ENCODE measurements at places on chromosomes 5 and 9.

DNA sequence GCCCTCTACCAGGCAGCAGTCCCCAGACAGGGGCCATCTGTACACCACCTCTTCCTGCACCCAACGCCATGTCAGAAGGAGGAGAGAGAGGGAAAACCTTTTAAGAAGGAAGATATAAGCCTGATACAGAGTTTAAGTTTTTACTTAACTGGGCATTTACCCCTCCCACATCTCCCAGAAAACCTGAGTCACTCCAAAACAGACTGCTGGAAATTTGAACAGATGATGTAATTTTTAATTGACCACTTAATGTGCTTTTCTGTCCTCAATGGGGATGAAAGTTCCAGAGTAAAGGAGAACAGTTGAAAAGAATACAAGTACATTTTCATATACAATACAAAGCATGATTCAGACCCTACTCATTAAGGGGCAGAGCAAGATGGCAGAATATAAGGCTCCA is 63.9 kb downstream of the TTC39B start:
- DNase-seq = no peak

DNA sequence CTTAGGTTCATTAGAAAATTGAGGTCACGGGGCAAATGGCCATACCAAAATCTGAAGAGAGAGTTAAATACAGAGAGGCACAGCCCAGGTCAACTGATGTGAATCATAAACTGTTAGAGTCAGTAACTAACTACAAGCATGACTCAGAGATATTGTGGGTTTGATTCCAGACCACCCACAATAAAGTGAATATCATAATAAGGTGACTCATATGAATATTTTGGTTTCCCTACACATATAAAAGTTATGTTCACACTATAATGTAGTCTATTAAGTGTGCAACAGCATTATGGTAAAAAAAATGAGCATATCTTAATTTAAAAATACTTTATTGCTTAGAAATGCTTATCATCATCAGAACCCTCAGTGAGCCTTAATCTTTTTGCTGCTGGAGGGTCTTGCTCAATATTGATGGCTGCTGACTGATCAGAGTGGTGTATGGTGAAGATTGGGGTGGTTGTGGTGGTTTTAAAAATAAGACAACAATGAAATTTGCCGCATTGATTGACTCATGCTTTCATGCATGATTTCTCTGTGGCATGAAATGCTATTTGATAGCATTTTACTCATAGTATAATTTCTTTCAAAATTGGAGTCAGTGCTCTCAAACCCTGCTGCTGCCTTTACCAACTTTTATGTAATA is 53.1 kb upstream of the EDIL3 start:
- no peak for DNase-seq

DNA sequence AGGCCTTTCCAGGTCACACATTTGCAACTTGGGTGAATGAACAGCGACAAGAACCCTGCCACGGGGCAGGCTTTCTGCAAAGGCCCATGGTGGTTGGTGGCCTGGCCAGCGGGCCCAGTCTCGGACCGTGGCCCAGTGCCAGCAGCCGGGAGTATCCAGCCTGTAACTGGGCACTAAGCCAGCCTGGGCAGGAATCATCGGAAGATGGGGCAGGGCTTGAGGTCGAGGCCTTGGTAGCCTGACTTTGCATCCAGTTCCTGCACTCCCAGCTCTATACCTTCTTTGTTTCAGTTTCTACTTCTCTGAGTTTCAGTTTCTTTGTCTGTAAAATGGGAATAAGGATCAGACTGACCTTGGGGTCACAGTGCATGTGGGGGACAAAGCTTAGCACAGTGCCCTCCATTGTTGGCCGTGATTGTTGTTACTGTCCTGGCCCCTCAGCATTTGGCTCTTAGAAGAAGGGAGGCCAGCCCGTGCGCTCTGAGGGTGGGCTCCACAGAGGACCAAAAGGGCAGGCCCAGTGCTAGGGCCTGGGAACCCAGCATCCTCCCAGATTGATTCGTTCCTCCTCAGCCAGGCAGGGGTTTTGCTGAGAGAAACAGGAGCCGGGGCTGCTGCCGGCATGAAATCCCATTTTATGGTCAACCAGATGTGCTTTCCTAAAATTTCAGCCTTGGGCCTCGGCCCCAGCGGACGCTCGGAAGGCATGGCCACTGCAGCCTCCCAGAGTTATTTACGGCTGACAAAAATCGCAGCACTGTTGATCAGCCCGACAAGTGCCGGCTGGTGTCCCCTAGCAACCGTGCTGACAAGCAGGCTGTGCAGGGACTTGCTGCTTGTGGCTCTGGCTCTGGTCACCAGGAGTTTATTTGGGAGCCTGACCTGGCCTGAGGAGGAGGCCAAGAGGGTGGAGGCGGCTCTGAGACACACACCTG is 43.6 kb downstream of the JADE2 start:
- no peak for DNase-seq

- DNase-seq = no peak
These were observed 89.0 kb downstream of the DCP2 start for GRCh38 chr5:113065626-113066025.

GRCh38 chr5:65808251-65808741 is 86.3 kb downstream of the NLN start:
- DNase-seq = no peak

DNA sequence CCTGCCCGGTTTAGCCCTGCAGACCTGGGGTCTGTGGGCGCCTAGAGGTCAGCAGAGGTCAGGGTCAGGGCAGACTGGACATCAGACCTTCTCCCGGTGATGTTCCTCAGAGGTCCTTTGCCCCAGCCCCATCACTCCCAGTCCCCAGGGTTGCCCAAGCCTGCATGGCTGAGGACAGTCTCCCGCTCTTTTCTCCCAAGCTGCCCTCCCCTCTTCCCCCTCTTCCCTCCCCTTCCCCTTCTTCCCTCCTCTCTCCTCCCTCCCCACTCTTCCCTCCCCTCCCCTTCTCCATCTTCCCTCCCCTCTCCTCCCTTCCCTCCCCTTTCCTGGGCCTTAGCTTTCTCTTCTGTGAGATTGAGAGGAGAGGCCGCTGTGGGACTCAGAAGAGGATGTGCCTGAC is 10.4 kb downstream of the LHX3 start:
- DNase-seq = no peak

DNA sequence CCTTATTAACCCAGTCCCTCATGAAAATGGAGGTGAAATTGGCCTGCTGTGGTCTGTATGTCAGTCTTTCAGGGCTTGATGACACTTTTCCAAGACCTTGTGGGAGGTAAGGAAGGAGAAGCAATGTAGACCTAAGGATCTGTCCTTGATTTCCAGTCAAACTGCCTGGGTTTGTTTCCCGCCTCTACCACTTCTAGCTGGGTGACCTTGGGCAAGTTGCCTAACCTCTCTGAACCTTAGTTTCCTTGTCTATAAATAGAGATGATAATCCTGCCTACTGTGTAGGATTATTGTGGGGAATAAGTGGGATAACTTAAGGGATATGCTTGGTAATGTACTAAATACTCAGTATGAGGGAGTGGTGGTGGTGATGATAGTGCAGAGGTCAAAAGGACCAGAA is 59.7 kb downstream of the PPARGC1B start:
- no peak for DNase-seq

DNA sequence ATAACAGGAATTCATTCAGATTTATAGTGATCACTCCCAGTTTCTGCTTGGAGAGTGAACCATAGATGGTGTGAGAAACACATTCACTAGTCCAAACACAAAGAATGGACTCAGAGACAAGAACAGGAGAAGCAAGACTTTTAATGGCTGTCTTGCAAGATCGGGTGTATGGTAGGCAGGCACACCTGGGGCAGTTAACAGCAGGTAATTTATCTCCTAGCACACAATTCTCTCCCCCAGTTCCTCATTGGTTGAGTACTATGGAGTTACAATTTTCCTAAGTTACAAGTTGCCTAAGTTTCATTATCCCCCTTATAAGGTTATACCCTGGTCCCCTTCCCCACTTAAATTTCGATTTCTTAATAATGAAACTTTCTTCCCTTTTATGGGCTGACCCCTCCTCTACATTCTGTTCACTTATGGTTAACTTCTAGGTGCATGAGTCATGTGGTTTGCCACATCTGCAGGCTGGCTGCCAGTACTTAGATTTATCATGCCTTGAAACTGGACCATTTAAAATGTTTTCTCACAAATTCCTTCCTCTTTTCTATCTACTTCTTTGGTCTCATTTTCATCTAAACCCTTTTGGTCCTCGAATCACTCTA is 623.3 kb downstream of the HINT1 start:
- no peak for DNase-seq

- DNase-seq = no peak
These were observed 28.6 kb upstream of the FBXW11 start for GRCh38 chr5:172035049-172035448.

- no peak for DNase-seq
These were observed 950 bp upstream of the FNBP1 start for GRCh38 chr9:130043654-130044623.

- DNase-seq = no peak
These were observed 8.8 kb downstream of the PRXL2C start for GRCh38 chr9:96646081-96646991.

DNA sequence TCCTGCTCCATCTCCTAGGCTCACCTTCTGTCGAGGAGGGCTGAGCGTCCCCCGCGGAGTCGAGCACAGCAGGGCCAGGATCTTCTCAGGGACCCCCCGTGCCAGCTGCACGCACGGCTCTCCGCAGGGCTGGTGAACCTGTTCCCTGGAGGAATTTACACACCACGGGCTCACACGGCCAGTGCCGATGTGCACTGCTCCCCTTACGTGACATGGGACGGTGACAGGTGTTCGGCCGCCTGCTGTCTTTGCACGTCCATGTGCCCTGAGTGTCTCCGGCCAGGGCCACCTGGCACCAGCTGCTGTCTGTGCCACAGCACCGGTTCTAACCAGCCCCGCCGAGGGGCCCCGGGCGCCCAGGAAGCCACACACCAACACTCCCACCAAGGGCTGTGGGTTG is 8.7 kb upstream of the AGPAT2 start:
- no peak for DNase-seq

GRCh38 chr5:57298985-57299491 is 125.2 kb downstream of the GPBP1 start:
- no peak for DNase-seq

GRCh38 chr9:77802515-77803293 is 154.6 kb upstream of the GNA14 start:
- DNase-seq = no peak

- no peak for DNase-seq
These were observed 12.6 kb downstream of the NR2F1 start for GRCh38 chr5:93595420-93596147.

- no peak for DNase-seq
These were observed at the start of gene FOXD1 for GRCh38 chr5:73448463-73449136. FOXD1 (minus strand) TSS chr5:73448777; CDS start chr5:73448362, 415 bp downstream.

GRCh38 chr9:107292821-107293542 is 9.9 kb downstream of the RAD23B start:
- no peak for DNase-seq

DNA sequence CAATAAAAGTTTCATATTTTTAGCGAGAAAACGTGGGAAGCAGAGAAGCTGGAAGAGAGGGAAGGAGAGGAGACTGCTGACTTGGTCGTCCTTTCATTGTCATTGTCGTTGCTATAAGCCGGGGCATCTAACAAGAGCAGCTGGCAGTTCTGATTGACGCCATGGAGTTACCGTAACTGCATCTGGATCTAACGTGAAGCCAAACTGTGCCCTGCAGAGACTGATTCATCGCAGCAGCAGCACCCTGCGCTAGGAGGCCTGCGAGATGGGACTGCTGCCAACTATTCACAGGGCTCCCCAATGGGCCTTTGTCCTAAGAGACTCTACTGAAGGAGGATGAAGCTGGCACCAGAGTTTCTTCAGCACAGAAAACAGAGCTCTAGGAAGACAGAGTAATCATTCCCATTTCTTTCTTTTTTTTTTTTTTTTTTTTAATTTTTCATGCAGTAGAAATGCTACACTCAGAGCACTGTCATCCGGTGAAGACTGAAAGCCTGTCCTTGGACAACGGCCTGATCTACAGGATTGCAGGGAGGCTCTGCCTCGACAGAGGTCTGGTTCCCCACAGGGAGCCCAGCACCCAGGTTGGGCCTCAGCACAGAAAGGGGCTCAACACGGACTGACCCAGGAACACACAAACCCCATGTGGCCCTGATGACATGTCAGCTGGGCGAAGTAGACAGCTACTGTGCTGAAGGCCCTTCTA is 47.8 kb downstream of the RETREG1 start:
- DNase-seq = no peak

- no peak for DNase-seq
These were observed 2276.3 kb downstream of the MAT2B start for GRCh38 chr5:165781738-165782137.

DNA sequence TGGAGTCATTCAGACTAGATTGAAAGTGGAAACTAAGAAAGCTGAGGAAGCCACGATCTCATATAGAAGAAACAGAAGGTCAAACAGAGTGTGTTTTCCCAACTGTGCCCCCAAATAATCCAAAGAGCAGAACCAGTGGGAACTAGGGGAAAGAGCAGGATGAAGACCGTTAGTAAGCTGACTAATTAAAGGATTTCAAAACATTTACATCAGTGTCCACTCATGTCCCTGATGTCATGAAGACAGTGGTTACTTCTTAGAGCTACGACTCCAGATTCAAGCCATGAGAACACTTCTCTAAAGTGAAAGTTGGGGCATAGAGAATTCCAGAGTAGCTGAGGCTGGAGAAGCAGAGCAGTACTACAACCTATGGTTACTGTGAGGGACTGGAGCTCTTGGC is 119.6 kb upstream of the SLC12A2 start:
- DNase-seq = no peak

DNA sequence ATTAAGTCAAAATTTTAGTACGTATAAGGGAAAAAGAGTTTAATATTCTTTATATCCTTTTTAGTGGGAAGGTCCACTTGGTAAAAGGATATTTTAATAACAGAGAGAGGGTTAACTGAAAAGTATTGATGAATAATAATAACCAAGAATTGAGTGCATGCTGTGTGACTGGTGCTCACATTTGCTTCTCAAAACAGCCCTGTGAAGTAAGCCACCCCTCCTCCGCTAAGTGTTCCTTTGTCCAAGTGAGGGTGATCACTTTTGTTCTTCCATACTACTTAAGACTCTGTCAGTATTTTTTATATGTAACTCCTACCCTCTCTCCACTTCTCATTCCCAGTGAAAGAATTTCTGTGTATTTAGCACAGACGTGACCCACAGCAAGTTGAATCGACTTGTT is 51.5 kb downstream of the SLC44A1 start:
- DNase-seq = no peak

DNA sequence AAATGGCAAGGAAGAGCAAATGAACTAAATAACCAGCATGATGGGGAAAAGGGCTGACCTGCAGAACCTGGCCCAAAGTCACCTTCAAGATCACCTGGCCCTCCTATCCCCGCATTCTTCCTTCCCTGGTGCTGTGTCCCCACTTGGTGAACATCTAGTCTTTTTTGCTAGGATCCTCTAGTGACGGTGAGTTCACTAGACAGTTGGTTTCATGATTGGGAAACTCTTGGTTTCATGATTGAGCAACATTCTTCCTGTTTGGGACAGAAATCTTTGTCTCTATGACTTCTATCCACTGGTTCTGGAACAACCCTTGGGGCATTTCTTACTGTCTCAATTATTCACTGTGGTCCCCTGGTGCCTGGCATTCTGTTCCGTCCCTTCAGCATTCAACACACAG is 50.2 kb upstream of the DAB2IP start:
- DNase-seq = no peak

- no peak for DNase-seq
These were observed 35.9 kb downstream of the MAMDC2 start for GRCh38 chr9:70079417-70080037.

- no peak for DNase-seq
These were observed 29.0 kb upstream of the CDKN2B start for GRCh38 chr9:22037954-22038690.

GRCh38 chr9:110543631-110544051 is 35.9 kb downstream of the SVEP1 start:
- no peak for DNase-seq

Data from cortex of kidney (tissue), 1 donor.